Activated CD8-positive, alpha-beta memory T cell treated with anti-CD3 and anti-CD28 coated beads for 1 hour (primary cell): ENCODE measurements at places on chromosomes 2 and 18.
A peak's percentile ranks its signal among the peaks of the same experiment; 100 is the strongest.

- DNase-seq, result no peak
Observed at GRCh38 chr2:87996570-87996969, 19.8 kb downstream of the RNU2-63P start.

- no peak for DNase-seq
Observed at GRCh38 chr2:172113617-172114016, 10.9 kb upstream of the DLX2 start.

DNA sequence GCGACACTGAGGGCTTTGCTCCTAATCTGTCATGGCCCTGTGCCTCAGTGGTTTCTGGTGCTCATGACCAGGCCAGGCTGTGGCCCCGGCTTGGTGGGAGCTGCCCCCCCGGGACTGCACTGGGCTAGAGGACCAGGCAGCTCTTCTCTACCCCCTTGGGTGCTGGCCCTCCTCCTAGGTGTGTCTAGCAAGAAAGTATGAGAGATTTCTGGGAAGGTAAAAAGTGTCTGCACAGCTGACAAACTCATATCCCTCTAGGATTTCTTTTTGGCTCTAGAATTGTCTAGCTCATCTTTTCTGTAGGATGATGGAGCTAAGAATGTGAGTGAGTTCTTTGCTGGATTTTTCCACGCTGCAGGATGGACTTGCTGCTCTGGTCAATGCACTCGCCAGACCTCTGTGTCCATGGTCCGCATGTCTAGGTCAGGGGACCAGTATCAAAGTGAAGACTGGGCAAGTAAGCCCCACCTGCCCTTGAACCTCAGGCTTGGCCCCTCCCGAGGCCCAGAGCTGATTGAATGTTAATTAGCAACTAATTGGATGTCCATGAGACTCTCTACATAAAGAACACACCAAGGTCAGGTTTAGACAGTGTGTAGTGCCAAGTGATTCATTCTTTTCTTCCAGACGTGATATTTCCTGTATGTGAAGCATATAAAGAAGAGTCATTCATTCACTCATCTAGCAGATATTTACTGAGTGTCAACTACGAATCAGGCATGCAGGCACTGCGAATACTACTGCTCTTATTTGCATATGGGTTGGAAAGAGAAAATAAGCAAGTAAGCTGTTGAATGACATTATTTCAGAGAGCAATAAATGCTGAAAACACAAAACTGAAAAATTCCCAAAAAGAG, 15.6 kb upstream of the PSD4 start:
- DNase-seq, result no peak

GRCh38 chr2:113762377-113763118, 6.1 kb upstream of the SLC35F5 start:
- no peak for DNase-seq

GRCh38 chr2:109381327-109381820, 232.4 kb downstream of the SEPTIN10 start:
- no peak for DNase-seq

DNA sequence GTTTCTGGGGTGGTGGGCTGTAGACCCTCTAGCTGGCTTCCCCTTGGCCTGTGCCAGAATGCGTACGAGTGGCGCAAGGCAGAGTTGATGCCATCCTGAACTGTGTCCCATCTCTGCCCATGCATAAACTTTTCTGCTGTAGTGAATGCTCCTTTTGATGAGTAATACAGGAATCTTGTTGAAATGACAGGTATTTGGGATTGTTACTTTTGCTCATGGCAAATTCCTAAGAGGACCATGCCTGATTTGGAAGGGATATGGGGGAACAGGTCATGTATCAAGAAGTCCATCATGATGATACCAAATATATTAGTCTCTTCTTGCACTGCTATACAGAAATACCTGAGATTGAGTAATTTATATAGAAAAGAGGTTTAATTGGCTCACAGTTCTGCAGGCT, 648.0 kb downstream of the SLC4A3 start:
- DNase-seq, result no peak

GRCh38 chr2:39068299-39069135, 52.3 kb downstream of the SOS1 start:
- DNase-seq, result no peak

GRCh38 chr2:239250216-239251081, 150.4 kb downstream of the HDAC4 start:
- no peak for DNase-seq

GRCh38 chr2:135052997-135053474, 944 bp downstream of the RAB3GAP1 start:
- peak; percentile 1 for DNase-seq

DNA sequence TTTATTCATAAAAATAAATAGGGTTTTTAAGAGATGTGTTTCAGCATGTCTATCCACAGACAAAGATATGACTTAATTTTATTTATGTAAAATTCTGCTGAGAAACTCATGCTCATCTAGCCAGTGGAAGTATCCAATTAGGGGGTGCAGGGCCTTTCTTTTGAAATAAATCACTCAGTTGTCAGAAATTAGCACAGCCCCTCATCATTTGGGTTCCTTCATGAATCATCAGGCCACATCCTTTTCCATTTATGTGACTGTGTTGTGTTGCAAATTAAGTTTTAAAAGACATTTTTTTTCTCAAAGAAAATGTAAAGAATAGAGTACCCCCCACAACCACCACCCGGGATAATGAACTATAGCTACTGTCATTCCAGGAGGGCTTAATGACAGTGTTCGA, 185.8 kb downstream of the NRP2 start:
- DNase-seq, result no peak

DNA sequence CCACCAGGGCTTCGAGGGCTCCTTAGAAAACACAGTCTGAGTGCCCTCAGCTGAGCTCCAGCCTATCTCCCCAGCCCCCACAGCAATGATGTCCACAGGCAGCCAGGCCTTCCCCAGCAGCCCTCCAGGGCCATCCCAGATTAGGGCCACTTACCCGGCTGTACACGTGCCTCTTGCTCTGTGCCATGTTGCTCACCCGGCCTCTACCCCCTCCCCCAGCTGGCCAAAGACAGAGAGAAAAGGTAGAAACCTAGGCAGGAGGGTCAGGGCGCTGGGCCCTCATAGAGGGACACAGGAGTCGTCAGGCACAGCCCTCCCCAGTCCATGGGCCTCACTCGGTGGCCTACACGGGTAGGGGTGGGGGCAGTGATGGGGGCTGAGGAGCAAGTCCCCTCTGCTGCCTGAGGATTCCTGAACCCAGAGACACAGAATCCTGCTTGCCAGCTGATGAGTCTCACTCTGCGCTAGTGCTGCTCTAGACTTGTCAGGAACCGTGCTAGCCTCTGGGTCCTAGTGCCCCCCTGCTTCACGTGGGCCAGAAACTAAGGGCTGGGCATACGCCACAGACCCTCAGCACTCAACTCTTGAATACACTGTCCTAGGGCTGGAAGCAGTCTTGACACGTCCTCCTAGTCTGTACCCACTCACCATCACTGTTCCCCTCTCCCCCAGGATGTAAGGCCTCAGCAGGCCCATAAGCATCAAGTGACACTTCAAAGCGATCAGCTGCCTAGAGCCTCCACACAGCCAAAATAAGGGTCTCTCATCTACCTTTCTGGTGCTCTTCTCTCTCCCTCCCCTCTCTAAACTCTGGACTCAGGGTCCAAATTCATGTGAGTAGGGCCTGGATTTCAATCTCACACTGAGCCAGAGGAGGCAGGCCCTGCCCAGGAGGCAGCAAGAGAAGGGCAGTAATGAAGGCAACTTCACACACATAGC, at the start of gene DCTN1:
Gene DCTN1, minus strand, starts transcription at position 461 of the 939 bp plus-strand sequence. Its CDS starts 274 bp downstream, at position 187.
- no peak for DNase-seq

DNA sequence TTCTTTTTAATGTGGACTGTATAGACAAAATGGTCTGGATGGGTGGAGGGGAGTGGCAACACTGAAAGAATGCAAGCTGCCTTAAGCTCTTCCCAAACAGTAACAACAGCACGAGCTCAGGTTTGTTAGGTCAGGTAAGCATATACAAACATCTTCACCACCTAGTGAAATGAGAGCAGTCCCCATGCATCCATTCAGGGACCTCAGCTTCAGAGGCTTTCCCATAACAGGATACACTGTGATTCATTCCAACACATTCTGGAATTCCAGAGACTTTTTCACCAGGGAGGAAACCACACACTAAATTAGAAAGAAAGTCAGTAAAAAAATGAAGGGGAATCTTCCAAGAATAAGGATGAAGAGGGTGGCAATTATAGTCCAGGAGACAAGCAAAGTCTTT, 50.4 kb upstream of the BZW1 start:
- DNase-seq, result no peak

DNA sequence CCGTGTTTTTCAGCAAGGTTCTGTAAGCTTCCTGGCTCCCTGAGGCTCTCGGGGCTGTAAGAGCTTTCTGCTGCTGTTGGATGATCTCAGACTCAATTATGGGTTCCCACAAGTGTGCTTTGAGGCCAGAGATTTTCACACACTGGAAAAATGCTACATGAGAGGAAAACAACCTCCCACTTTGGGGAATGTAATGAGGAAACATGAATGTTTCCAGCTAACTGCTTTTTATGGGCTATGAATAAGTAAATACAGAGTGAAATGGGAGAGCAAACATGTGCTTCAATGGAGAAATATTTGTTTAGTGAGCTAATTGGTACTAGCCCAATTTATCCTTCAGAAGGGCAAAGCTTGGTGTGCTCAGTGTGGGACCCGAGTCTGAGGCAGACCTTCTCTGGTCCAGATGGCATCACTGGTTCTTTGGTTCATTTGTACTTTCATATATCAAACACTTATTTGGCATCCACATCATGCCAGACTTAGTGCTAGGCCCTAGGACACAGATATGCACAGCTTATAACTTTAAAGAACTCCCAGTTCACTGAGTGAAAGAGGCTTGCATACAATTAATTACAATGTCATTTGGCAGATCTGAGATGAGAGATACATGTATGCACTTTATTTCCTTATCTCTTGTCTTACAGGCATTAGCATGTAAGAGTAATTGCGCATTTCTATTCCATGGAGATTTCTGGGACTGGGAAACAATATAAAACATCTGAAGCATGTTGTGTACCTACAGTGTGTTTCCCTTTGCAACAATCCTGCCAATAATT, 248.8 kb downstream of the RDH14 start:
- no peak for DNase-seq

DNA sequence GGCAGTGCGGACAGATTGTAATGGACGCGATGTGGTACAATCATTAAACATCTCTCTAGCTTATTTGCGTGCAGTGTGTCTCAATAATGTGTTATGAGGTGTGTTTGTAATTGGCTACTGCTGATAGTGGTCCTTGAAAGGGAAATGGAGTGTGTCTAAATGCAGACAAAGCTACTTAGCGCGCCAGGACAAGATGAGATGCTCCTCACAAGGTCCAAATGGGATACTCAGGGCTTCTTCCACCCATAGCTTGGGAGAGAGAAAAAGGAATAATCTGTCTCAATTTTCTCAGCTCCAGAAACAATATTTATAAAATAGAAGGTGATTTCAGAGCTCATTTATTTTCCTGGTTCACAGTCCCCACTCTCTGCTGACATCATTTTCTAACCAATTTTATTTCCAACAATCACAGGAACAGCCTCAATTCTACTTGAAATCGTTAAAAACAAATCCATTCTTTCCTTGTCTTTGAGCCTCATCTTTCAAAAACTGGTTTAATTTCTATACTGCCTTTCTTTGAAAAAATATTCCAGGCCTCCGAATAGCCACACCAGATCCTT, 28.5 kb downstream of the GALNT14 start:
- no peak for DNase-seq

- DNase-seq, result no peak
Observed at GRCh38 chr2:169229590-169229989, 132.7 kb downstream of the LRP2 start.

- DNase-seq, result no peak
Observed at GRCh38 chr18:13762690-13763439, 36.4 kb downstream of the RNMT start.

DNA sequence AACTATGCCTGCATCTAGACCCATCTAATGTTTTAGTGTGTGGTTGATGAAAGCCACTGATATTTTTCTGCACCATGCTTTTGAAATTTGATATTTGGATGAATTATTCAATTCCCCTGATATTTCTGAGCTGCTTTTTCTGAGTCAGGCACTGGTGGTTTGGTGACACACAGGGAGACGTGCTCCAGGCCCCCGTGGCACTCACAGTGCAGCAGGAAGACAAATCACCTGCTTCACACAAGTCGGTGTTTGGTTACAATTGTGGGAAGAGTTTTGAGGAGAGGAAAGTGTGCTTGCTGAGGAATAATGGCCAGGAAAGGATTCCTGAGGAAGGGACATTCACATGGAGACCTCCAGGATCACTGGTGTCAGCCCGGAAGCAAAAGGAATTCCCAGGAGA, 179.7 kb downstream of the ACKR3 start:
- DNase-seq, result no peak

- no peak for DNase-seq
Observed at GRCh38 chr2:128237081-128237534, 81.6 kb downstream of the HS6ST1 start.

DNA sequence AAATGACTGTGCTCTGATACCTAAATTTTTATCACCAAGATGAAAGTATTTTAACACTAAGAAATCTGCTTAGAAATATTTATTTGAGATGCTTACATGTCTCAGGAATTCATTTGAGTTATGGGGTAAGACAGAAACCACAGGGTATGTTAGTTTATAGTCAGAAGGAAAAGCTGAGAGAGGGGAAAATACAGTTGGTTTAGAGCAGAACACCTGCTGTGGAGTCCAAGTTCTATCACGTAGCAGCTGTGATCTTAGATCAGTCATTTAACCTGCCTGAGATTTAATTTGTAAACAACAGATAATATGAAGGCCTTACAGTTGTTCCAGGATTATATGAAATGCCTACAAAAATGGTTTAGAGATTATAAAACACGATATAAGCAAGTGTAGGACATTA, 29.0 kb downstream of the PDE6D start:
- DNase-seq, result no peak

- DNase-seq, result no peak
Observed at GRCh38 chr2:158635961-158636601, 159.0 kb upstream of the DAPL1 start.

DNA sequence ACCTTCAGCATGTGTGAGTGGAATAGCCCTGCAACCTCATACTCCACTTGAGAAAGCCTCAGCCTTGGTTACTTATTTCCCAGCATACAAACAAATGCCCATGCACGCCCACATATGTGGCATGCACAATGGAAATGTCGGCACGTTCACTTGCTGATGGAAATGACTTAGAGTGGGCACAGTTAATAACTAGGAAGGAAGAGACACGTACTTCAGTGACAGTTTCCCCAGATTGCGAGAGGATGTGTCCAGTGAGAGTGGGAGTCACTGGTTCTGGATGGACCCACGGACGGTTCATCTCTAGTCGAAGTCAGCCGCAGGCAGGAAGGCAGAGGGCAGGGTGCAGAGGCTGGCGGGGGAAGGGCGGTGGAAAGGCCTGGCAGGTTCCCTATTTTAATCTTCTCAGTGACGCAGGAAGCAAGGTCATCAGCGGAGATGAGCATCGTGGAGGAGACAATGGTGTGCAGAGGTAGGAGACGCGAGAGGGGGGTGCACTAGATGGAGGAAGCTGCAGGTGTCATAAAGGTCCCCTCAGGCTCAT, 350.7 kb upstream of the MYT1L start:
- DNase-seq, result no peak

DNA sequence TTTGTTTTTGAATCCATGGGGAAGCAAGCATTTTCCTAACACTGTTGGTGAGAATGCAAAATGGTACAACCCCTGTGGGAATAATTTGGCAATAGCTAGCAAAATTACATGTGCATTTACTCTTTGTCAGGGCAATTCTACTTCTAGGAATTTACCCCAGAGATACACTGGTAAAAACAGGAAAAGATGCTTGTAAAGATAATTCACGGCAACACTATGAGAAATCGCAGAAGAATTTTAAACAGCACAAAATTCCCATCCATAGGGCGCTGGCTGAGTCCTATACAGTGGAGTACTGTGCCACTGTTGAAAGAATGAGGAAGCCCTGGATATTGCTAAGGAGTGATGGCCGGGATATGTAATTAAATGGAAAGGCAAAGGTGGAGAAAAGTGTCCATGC, 75.8 kb downstream of the DGKD start:
- DNase-seq, result no peak

GRCh38 chr2:106841886-106842645, 43.9 kb downstream of the ST6GAL2 start:
- no peak for DNase-seq
